Subcutaneous preadipocyte (primary cell): ENCODE measurements at places on chromosomes 7 and 10. TPM values are rescaled to one million over a fixed set of nuclear protein-coding genes. Genes with fewer than 3 reads are reported as not detected.

Gene OR2A5
- total RNA-seq = not detected in 2 replicates

Gene VWDE
- under 0.01 TPM in 1 of 2 replicates, not detected in the other for total RNA-seq

Gene SUN3
- not detected in 2 replicates for total RNA-seq

Gene ELMO1
- total RNA-seq = 1.4 and 1.8 TPM in 2 replicates

Gene PHTF2
- total RNA-seq = 15.4 and 25.2 TPM in 2 replicates

Gene CDH23
- 0.20 and 0.37 TPM in 2 replicates for total RNA-seq

Gene SPDYE2
- total RNA-seq = not detected in 2 replicates

Gene DYNC1I1
- 0.73 and 1.6 TPM in 2 replicates for total RNA-seq

Gene C10orf105
- total RNA-seq = under 0.01 and 0.20 TPM in 2 replicates

Gene GPNMB
- total RNA-seq = 102 and 202 TPM in 2 replicates

Gene TEX36
- total RNA-seq = not detected in 2 replicates

Gene TRPV5
- not detected in 2 replicates for total RNA-seq

Gene RASA4B
- 0.20 and 0.73 TPM in 2 replicates for total RNA-seq

Gene VSTM4
- total RNA-seq = 4.0 and 4.1 TPM in 2 replicates

Gene PRKG1
- total RNA-seq = 15.6 and 20.6 TPM in 2 replicates

Gene PNLIPRP2
- not detected in 2 replicates for total RNA-seq

Gene OR2A7
- 0.20 and 1.1 TPM in 2 replicates for total RNA-seq

Gene CLDN4
- 2.6 and 4.7 TPM in 2 replicates for total RNA-seq
